ENCODE measurements at places on chromosomes 5 and 9.
A peak's percentile ranks its signal among the peaks of the same experiment; 100 is the strongest.

- DNase-seq = no peak
These were observed 311.4 kb downstream of the TLE4 start for GRCh38 chr9:79883073-79883645.

GRCh38 chr9:15272377-15272928 lies 34.6 kb downstream of the TTC39B start:
- peak; percentile 16 for DNase-seq

DNA sequence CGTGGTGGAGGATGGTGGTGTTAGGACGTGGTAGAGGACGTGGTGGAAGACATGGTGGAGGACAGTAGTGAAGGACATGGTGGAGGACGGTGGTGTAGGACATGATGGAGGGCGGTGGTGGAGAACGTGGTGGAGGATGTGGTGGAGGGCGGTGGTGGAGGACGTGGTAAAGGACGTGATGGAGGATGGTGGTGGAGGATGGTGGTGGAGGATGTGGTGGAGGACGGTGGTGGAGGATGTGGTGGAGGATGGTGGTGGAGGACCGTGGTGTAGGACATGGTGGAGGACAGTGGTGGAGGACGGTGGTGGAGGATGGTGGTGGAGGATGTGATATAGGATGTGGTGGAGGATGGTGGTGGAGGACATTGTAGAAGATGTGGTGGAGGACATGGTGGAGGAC lies 67.6 kb downstream of the S1PR3 start:
- DNase-seq = no peak

DNA sequence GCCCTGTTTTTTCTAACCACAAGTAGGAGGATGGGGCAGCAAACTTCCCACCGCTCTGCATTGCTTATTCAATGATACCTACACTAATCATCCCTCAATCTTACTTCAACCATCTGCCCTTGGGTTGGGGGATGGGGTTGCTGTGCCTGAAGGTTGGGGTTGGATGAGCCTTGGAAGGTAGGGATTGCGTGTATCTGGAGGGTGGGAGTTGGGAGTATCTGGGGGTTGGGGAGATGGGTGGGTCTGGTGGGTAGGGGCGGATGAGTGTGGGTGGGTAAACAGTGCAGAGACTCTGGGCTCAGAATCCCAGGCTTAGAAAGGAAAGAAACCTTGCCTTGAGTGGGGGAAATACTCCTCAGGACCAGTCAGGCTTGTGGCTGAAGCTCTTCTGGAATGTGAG lies 467.4 kb downstream of the DIRAS2 start:
- no peak for DNase-seq

GRCh38 chr5:91312698-91313097 lies 70.4 kb downstream of the ARRDC3 start:
- DNase-seq = no peak

- no peak for DNase-seq
These were observed 37.4 kb downstream of the GLT6D1 start for GRCh38 chr9:135601988-135602387.

DNA sequence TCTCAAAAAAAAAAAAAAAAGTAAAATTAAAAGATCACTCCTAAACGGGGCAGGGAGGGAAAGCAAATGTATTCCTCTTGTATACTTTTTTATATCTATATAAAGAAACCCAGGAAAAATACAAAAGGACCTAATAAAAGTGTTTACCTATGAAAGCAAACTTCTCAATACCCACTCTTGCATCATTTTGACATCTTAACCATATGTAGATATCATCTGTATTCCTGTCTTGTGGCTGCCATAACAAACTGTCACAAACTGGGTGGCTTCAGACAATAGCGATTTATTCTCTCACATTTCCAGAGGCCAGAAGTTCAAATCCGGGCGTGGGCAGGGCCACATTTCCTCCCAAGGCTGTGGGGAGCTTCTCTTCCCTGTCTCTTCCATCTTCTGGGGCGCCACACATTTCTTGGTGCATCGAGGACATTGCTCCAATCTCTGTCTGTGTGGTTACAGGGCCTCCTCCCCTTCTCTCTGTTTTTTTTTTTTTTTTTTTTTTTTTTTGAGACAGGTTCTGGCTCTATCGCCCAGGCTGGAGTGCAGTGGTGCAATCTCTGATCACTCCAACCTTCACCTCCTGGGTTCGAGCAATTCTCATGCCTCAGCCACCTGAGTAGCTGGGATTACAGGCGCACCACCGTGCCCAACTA lies 58.4 kb upstream of the IL17B start:
- no peak for DNase-seq

GRCh38 chr5:77076961-77077828 lies 9.9 kb downstream of the ZBED3 start:
- peak; percentile 44 for DNase-seq

DNA sequence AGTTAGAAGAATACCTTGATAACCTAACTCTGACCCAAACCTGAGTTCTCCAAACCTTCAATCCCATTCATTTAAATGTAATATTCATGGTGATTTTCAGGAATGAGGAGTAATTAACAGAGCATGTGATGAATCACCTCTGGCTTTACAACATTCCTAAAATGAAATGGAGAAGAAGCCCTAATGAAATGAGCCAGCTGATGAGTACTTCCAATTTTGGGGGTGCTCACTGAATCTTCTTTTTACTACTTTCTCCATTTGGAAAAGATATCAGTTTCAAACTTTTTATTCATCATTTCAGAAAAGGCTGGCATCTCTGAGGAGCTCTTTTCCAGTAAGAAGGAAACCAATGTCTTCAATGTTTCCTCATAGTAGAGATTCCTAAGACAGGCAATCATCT lies 2.9 kb upstream of the SPINK5 start:
- no peak for DNase-seq

DNA sequence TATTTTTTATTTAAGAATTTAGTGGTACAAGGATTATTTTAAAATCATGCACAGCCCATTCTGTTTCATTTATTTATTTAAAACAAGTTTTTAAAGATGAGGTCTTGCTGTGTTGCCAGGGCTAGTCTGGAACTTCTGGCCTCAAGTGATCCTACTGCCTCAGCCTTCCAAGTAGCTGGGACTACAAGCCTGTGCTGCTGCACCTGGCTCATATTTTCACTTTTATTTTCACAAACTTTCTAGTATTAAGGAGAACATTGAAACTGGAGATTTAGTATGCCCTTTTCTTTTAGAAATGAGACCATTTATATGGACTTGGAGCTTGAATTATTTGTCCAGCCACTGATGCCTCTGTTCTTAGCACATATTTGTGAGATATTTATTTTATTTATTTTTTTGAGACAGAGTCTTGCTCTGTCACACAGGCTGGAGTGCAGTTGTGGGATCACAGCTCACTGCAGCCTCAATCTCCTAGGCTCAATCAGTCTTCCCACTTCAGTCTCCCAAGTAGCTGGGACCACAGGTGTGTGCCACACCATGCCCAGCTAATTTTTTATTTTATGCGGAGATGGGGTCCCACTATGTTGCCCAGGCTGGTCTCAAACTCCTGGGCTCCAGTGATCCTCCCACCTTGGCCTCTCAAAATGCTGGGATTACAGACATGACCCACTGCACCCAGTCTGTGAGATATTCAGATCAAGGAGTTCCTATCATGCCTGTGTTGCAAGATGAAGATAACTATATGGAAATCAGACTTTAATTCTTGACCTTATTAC lies 7.4 kb downstream of the DMXL1 start:
- no peak for DNase-seq

DNA sequence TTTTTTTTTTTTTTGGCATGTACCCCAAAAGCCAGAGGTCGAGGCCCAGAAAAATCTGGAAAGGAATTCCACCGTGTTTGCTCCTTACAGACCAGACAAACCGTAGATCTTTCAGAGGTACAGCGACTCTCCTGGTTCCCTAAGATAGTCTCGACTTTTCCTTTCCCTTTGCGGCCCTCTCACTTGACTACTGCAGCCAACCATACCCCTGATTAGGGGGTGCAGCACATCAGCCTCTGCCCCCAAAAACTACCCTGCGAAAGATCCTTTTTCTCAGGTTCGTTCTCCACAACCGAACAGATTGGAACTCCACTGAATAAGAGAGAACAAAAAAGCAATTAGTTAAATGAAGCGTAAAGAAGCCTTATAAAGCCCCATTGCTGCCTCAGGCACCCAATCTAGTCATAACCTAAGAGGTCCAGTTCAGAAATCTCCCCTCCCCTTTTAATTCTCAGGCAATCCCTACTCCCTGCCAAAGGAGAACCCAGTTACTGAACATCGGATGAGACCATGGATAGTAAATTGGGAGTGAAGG lies 379 bp upstream of the TICAM2 start:
- no peak for DNase-seq

- DNase-seq = no peak
These were observed 609.7 kb upstream of the DAB2 start for GRCh38 chr5:40034441-40034840.

DNA sequence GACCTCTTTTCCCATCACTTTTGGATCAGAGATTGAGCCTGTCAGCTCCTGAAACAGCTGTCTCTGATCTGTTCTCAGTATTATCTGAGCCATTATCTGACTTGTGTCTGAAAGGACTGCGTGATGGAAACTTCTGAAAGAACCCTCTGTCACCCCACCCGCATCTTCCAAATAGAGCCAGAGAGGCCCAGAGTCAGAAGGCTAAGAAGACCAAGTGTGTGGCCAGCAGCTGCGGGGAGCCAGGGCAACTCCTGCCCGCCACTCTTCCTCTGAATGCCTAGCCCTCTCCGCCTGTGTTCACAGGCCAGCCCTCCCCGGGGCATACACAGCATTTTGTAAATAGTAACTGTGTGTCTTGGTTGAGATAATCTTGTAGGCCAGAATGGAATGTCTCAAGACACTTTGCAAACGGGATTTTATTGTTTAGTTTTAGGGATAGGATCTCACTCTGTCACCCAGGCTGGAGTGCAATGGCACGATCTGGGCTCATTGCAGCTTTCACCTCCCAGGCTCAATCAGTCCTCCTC lies 92.7 kb downstream of the AOPEP start:
- DNase-seq = no peak

DNA sequence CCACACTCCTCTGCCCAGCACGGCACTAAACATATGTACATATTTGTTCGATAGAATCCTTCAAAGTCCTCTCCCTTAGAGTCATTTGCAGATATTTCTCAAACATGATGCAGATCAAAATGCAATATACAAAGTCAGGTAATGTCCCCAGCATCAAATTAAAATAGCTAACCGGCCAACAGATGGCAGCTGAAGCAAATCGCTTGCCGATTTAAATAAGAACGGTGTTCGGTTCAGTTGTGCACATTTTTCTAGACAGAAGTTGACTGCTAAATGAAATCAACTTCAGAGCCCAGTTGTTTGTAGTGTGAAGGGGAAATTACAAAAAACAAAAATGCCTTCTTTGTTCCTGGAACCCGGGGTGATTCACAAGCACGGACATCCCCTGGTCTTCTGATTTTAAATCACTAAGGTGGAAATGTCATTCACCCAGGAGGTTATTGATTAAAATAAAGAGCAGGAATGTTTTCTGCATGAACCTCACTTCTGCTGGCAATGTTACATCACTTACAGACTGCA lies 219.2 kb downstream of the EBF1 start:
- no peak for DNase-seq

- no peak for DNase-seq
These were observed 23.2 kb upstream of the TBC1D9B start for GRCh38 chr5:179930788-179931473.

DNA sequence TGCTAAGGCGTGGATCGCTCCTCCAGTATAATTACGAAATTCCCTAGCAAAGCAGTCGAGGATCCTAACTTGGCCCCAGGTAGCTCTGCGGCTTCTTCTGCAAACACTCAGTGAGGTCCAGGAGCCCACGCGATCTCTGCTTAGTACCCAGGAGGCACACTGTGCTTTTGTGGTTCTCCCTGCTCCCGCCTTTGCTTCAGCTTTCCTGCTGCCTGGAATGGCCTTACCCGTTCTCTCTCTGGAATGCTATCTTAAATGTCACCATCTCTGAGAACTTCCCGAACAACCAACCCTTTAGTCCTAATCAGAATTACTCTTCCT lies 639 bp downstream of the INVS start:
- DNase-seq = no peak

- DNase-seq = no peak
These were observed 148.1 kb downstream of the RGS3 start for GRCh38 chr9:113611461-113612215.

GRCh38 chr9:105187781-105188180 lies 56.7 kb upstream of the SLC44A1 start:
- no peak for DNase-seq

DNA sequence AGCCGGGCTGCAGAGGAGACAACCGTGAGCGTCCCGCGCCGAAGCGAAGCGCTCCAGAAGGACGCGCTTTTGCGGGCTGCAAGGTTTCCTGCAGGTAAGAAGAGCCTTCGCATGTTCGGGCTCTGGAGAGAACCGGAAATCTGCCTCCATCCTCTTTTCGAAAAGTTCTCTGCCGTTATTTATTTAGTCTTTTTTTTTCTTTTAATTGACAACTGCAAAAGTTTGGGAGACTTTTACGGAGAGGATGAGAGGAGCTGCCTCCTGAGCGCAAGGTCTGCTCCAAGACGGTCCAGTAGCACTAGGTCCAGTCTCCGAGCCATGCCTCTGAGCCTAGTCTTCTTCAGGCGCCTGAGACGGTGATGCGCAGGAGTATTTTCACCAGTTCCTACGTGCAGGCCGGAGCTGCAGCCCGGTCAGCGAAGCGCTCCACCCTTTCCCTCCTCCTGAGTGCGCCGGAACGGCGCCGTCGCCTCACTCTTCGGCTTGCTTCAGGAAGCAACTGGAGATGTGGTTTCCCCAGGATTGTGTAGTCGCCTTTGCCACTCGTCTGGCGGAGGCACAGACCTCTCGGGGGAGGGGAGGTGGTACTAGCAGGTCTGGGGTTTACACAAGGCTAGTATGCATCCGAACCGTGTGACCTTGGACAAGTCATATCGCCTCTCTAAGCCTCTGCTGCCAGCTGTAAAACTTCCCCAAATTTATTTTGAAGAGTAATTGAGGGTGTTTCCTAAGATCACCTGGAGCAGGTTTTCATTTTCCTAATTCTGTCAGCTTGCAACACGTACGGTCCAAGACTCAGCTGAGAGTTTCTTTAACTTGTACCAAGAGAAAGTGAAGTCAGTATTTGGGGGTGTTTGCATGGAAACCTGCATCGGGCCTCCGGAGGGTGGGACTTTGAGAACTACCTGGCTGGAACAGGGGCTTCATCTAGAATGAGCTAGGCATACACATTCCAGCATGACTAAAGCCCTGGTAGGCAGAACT lies 4.5 kb downstream of the POU4F3 start:
- DNase-seq = no peak

DNA sequence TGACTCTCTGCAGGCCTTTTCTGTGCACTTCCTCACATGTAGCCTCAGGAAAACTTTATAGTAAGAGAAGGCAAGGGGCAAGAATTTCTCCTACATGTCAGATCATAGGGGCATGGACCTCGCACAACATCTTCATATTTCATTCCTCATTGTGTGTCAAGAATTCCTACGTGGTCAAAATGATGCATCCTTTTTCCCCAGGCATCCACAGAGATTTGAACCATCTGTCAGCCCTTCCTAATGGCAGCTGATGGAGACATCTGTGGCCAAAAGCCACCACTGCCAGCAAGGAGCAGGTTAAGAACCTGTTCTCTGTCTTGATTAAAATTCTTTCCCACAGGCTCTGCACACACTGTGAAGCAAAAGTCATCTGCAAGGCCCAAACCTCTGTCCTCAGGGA lies 42.5 kb downstream of the MFAP3 start:
- DNase-seq = no peak

Measured in NCI-H1105 (cell line).